LoVo (cell line): ENCODE measurements at places on chromosomes 11 and 22.

DNA sequence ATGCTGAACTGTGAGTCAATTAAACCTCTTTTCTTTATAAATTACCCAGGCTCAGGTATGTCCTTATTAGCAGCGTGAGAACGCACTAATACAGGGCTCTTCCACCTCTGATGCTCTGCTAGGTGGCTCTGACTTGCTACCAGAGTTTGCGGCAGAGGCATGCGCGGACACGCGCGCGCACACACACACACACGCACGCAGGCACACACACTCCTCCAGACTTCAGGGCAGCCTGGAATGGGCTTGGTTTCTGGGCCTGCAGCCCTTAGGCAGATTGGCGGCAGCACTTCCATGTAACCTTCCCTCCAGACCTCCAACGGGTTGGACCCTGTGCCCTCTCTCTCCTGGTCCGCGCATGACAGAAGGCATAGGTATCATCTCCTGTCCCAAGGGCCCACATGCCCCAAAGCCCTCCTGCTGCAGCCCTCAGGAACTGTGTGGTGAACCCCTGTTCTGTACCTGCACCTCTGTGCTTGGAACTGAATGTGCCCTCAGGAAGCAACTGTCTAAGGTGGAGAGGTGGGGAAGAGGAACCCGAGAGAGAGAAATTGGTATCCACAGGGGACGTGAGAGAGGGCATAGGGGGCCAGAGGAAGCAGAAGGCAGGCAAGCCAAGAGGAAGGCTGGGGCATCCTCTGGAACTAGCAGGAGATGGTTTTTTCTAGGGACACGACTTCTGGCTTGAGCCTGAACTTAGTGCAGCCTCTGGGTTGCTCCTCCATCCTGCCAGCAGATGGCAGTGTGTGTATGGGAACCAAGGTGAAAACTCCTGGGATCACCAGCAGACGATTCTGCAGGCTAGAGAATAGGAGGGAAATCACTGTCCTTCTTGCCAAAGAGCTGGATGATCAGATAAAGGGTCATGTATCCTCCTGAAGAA, 23.4 kb upstream of the RIC3 start:
- DNase-seq = peak; percentile 65

- no peak for DNase-seq
These were observed 662 bp downstream of the MUC5B start for GRCh38 chr11:1223346-1224110.

- DNase-seq = no peak
These were observed 7.5 kb downstream of the TCF20 start for GRCh38 chr22:42262964-42263363.

GRCh38 chr22:39215426-39216142, 29.2 kb downstream of the PDGFB start:
- DNase-seq = no peak

DNA sequence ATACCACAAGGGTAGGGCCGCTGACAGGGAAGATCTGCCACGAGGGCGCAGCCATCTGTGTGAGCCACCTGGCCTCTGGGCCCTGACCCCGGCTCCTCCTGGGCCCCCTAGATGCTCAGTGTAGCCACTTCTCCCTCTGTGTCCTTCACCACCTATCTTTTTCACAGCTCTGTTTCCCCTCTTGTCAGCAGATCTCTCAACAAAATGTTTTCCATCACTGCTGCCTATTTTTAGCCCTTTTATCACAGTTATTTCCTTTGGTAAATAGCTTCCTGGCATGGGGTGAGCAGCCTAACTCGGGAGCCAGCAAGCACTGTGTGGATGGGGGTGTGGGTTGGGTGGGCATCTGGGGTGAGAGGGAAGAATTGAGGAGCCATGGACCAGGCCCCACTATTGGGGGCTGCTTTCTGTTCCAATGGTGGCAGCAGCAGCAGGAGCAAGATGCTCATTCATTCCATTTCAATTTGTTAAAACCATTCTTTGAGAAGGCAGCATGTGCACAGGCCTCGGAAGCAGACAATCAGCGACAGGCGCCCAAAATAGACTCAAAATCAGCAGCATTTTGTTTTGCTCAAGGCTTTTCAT, 135.2 kb upstream of the NAV2 start:
- DNase-seq = no peak

GRCh38 chr11:12769834-12770345, 95.7 kb downstream of the TEAD1 start:
- peak; percentile 9 for DNase-seq
